ENCODE measurements at places on chromosomes 12 and 14. TPM values are rescaled to one million over a fixed set of nuclear protein-coding genes. Genes with fewer than 3 reads are reported as not detected.

Gene CLMN
- total RNA-seq, result 3.9 TPM

Gene OTX2
- not detected for total RNA-seq

Gene TBX5
- total RNA-seq, result not detected

Gene AMDHD1
- not detected for total RNA-seq

Gene FLRT2
- 7.1 TPM for total RNA-seq

DNA sequence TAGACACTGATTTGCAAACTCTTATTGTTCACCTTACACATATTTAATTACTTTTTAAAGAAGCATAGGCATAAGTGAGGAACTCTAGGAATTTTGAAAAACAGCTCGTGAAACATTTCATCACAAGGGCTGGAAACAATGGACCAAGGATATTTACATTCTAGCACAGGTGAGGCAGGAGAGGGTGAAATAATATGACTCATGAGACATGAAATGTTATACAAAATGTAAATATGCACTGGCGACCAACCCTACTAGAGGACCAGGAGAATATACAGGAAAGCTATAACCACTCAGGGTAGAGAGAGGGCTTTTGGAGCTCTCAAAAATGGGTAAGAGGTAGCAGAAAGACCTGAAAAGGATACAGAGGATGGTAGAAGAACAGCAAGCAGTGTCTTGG lies 115.3 kb downstream of the PTGER2 start:
- DNase-seq, result peak; percentile 76

DNA sequence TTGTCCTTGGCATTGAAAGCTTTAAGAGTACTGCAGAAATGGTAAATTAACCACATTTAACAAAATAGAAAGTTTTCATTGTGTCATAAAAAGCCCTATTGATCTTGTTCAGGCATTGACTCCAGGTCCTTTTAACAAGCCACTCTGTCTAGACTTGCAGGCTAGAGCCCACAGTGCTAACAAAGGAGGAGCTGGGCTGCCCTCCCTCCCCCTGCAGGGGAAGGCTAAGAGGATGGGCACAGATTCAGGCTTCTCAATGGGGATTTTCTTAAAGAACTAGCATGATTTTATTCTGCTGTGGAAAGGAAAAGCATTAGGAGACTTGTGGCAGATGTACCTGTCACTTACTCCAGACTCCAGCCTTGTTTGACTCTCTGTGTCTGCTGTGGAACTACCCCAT lies 463.6 kb downstream of the NRXN3 start:
- no peak for DNase-seq

- DNase-seq, result no peak
Observed at GRCh38 chr12:53506450-53506785, 866 bp downstream of the NPFF start.

GRCh38 chr12:115233891-115234543 lies 550.0 kb upstream of the TBX3 start:
- DNase-seq, result no peak

DNA sequence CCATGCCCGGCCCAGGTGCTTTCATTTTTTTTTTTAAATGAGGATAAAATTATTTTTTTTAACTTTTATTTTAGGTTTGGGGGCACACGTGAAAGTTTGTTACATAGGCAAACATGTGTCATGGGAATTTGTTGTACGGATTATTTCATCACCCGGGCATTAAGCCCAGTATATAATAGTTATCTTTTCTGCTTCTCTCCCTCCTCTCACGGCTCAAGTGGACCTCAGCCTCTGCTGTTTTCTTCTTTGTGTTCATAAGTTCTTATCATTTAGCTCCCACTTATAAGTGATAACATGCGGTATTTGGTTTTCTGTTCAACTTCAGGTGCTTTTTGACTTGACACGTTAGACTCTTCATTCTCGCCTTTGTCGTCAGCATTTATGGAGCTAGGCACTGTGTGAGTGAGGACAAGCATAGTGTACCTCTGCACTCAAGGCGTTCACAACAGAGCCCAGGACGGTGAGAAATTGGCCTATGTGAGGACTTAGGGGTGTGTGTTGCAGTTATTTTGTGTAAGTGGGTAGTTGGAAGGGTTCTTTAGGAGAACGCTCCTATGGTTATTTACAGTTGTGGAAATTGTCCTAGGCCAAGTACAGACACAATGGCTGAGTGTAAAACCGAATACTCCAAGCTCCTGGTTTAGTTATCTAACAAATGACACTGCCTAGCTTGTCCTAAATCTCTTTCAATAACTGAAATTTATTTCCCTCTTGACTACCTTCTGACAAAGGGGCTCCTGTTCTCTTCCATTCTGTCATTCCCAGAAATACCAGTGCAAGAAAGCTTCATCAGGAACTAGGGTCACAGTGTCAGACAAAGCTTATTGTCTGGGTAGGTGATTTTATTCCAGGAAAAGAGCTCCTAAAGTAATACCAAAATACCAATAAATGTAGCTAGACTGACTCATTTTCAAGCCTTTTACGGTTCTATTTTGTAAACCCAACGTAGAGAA lies 200.5 kb upstream of the PRICKLE1 start:
- no peak for DNase-seq

GRCh38 chr14:68104518-68104917 lies 284.9 kb downstream of the RAD51B start:
- peak; percentile 98 for DNase-seq

- no peak for DNase-seq
Observed at GRCh38 chr12:23222801-23223200, 597.8 kb downstream of the ETNK1 start.

- DNase-seq, result no peak
Observed at GRCh38 chr14:87196436-87196835, 796.5 kb downstream of the GALC start.

DNA sequence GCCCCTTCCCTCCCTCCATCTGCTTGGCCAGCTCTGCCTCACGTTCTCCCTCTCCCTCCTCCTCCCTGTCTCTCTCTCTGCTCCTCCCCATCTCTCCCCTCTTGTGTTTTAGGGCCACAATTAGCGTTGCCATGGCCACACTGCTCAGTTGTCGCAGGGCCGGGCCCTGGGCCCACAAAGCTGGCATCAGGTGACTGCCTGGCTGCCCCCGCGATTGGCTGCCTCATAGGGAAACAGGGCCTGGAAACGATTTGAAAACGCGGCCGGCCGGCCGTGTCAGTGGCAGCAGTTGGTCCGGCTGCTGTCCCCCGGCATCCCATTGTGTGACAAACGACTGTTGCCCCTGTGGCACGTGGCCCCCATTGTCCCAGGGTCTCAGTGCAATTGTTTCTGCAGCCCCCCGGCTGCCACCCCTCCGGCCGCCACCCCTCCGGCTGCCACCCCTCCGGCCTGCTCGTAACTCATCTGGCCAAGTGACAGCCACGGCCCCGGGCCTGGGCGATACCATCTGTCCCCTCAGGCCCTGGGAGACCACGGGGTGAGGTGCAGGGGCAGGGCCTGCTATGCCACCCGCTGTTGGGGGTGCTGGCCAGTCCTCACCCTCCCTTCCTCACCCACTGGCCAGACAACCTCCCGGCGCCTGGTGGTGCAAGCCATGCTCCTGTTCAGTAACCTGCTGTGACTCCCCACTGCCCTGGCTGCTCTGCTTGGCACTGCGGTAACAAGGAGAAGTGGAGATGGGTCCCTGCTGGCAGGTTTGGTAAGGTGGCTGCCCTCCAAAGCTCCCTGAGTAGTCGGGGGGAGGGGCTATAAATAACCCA lies 17.4 kb downstream of the FOXN4 start:
- DNase-seq, result no peak

GRCh38 chr12:76085520-76085868 lies 1.0 kb upstream of the NAP1L1 start:
- DNase-seq, result peak; percentile 42

DNA sequence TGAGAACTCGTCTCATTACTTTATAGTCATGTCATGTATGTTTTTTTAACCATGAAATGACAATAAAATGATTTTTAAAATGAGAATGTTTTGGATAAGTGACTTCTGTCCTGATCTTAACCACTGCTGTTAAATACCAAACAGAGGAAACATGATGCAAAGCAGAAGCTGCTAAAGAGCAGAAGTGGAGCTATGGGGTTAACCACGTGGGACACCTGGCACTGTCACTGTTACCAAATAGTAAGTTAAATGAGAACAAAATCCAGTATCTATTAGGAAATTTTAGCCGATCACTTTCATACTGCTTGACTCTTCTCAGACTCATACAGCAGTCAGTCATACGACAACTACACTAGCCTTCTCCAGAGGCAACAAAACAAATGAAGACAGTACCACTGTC lies 82.4 kb downstream of the SCAF11 start:
- DNase-seq, result no peak

GRCh38 chr14:64717870-64718269 lies 13.6 kb downstream of the PLEKHG3 start:
- DNase-seq, result peak; percentile 83

DNA sequence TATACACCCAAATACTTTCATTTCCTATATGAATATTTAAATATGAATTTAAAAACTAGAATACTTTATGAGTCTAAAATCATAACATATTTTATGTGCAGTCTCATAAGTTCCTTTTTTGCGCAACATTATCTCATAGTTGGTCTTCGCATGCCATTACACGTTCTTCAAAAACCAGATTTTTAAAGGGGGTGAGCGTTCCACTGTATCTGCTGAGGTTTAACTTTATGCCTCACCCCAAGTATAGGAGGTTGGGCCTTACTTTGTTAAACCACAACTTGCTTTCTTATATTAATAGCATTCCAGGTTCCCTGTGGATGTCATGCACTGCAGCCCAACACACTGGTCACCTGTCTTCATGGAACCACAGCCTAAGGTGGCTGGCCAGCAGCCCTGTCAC lies 118.6 kb downstream of the APAF1 start:
- DNase-seq, result peak; percentile 65
